ENCODE measurements at places on chromosomes 16 and 17.
A peak's percentile ranks its signal among the peaks of the same experiment; 100 is the strongest.

- DNase-seq: no peak
These were observed 44.0 kb downstream of the CCDC182 start for GRCh38 chr17:57701124-57701523.

DNA sequence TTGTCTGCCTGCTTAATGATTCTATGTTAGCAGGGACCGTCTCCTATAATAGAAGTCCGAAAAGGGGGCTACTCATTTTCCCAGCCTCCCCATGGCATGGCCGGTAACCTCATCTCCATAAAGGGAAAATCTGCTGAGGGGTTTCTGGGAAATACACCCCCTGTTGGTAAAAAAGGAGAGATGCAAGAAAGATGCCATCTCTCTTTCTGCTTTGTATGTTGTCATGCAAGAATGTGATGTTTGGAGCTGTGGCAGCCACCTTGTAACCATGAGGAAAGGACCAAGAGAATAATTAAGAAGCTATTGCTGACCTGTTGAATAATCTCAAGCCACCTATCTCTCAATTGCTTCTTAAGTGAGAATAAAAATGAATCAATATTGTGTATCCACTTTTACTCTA lies 94.8 kb upstream of the XYLT1 start:
- no peak for DNase-seq

DNA sequence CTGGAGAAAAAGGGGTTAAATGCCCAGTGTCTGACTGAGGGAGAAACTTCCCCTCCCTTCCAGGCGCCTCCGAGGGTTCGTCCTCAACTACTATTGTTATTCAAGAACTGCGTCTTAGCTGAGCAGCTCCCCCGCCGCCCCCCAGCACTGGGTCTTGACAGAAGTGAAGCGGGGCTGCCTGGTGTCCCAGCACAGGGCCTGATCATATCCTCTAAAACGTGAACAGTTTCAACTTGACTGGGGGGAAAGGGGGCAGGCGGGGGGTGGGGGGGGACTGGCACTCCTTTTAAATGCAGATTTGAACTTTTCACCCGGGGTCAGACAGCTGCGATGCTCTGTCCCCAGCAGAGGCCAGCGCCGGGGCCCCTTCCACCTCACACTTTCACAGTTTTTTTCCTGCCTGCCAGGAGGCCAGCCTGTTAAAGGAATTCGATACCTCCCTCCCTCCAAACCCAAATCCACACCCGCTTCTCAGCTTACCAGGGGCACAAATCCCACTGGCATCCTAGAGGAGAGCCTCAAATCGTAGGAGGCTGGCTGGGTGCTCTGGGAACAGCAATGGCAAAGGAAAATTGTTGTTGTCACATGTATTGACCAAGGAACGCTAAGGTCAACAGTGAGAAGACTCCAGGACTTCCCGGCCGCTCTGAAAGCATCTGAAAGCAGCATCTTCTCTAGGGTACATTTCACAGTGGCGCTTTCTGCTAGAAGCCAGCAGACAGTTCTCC lies 14.5 kb downstream of the ZFHX3 start:
- no peak for DNase-seq

DNA sequence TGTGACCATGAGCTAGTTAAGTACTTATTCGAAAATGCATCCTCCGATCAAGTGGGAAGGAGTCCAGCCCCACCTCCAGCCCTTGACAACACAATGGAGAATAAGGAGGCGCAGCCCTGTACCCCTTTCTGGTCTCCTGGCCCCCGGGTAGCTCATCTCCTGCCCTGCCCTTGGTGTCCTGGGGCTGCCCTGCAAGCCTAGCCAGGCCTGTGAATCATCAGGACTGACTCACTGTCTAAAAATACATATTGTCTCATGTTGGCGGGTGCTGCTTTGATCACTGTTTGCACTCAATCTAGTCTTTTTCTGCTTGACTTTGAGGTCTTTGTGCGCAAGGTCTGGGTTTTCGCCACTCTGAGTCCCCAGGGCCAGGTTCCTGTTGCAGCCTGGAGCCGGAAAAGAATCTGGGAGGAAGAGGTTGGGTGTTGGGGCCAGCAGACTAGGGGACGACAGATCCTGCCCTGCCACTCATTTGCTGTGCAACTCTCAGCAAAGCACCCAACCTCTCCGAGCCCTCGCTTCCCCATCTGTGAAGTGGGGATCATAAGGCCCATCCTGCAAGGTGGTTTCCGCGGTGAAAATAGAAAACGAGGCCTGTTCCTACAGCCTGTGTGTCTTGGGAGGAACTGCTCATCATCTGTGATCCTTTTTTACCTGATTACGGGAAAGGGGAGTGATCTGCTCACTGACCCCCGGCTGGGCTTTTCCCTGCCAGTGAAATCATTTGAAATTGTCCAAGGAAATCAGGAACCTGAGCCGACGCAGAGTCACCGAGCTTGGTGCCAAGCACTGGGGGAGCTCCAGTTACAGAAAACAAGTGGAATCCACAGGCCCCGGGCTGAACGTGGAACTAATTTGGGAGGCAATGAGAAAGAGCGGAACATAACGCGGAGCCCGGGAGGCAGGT lies 230.4 kb downstream of the PARN start:
- DNase-seq: peak; percentile 61

DNA sequence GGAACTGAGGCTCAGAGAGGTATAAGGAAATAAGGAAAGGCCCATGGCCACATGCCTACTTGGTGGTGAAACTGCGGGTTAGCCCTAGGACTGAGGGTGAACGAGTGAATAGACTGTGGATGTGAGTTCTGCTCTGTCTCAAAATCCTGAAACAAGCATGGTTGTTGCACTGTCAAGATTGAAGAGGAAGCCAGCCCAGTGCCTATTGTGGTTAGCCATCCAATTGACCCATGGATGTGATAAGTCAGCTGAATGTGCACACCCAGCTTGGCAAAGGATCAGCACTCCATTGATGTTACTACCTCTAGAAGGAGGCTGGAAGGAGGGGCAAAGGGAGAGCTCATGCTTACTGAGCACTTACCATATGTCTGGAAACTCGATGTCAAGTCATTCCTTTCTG lies 4.5 kb downstream of the TMEM114 start:
- no peak for DNase-seq

DNA sequence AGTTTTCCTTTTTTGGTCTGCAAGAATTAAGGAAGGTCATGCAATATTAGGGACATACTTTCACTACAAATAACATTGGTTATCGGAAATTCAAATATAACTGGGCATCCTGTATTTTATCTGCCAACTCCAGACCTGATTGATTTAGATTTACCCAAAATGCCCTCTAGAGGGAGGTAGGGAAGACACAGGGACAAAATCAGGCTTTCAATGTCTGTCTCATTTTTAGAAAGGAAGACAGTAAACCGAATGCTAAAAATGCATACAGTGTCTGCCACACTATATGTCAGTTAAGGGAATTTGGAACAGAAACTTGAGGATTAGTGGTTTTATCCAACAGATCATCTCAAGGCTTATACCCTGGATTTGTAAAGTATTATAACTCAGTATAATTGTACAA lies 161.7 kb upstream of the SOX9 start:
- DNase-seq: peak; percentile 31

DNA sequence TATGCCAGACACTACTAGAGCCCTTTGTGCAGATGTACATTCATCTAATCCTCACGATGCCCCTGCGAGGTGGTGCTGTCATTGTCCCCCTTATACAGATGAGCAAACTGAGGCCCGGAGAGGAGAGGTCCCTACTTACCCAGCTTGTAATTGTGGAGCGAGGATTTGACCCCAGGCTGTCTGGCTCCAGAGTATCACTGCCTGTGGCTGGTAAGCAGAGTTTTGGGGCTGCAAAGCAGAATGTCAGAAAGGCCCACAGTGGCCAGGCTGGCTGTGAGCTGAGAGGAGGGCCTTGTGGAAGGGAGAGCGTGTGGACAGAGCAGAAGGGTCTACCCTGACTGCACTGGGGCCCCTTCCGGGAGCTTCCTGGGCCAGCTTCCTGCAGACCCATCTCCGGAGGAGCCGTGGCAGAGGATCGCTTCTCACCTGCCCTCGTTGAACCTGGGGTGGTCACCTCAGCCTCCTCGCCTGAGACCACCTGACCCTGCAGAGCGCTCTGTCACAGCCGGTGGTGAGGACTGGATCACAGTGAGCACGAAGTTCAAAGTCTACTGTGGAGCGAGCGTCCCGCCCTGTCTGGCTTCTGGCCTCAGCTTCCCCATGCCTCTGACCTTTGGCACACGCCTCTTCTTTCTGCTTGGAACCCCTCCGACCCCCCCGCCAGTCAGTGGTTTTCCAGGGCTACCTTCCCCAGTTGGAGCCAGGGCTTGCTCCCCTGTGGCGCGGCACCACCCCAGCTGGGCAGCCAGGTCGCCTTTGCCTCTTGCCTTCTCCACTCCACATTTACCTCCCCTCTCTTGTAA lies 12.1 kb downstream of the CMIP start:
- no peak for DNase-seq

GRCh38 chr17:17837966-17838962 lies 1.5 kb upstream of the SREBF1 start:
- peak; percentile 85 for DNase-seq

DNA sequence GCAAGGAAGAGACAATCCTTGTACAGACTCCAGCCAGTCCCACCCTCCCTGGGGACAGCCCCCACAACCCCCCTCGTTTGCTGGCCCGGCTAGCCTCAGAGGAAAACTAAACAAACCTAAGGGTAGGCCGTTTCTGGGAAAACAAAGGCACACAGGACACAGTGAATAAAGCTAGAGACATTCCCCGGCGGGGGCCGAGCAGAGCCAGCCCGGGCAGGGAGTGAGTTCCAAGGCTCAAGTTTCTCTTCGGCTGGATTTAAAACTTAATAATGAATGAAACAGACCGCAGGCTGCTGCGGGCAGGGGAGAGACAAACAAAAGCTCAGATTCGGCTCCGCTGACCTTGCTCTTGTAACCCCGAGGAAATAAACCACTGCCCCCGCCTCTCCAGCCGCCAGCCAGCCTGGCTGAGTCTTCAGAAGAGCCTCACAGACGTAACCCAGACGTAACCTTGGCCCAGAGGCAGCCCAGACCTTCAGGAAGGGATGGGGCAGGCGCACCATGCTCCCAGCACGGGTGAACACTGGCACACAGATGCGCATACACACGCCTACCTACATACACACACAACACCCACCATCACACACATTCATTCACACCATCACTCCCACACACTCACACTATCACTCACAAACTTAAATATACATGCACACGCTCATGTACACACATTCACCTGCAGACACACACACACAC lies 216.0 kb downstream of the ZNF423 start:
- no peak for DNase-seq

DNA sequence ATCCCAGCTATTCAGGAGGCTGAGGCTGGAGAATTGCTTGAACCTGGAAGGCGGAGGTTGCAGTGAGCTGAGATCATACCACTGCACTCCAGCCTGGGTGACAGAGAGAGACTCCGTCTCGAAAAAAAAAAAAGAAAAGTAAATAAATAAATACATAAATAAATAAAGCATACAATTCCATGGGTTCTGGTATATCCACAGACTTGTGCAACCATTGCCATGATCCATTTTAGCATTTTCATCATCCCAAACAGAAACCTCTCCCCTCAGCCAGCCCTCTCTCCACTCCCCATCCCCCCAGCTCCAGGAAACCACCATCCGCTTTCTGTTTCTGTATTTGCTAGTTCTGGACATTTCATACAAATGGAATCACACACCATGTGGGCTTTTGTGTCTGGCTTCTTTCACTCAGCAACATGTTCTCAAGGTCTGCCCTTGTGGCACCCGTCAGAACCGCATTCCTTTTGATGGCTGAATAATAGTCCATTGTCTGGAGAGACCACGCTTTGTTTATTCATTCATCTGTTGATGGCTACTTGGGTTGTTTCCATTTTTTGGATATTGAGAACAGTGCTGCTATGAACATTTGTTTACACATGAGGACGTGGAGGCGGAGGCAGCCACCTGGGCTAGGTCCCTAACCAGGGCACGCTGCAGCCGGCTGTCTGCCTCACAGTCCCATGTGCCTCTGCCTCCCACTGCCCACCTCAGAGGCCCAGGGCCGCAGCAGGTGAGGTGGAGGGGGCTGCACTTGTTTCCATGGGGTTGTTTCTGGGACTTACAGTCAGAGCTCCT lies 76.2 kb downstream of the NT5M start:
- DNase-seq: no peak

GRCh38 chr16:57538235-57538721 lies 1.9 kb upstream of the CCDC102A start:
- no peak for DNase-seq

DNA sequence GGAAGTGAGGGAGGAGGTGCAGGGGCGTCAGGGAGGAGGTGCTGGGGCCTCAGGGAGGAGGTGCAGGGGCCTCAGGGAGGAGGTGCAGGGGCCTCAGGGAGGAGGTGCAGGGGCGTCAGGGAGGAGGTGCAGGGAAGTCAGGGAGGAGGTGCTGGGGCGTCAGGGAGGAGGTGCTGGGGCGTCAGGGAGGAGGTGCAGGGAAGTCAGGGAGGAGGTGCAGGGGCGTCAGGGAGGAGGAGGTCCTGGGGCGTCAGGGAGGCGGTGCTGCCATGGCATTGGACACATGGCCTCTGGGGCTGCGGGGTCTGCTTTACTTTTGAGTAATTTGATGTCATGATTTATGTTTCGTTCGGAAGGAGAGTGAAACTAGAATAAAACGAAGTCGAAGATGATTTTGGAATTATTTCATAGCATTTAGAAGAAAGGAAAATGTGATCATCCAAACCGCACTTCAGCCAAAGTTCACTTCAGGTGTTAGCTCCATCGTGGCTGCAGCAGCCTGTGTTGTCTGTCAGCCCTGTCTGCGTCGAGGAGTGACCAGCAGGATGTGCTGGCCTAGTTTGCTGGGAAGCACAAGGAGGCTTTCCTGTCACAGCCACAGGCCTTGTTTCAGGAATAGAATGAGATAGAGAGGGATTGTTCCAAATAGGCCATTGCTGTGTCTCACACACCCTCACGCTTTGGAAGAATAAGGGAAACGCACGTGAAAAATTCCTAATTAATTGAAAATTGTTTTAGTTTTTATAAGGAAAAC lies 42.8 kb downstream of the RAB11FIP3 start:
- peak; percentile 27 for DNase-seq

DNA sequence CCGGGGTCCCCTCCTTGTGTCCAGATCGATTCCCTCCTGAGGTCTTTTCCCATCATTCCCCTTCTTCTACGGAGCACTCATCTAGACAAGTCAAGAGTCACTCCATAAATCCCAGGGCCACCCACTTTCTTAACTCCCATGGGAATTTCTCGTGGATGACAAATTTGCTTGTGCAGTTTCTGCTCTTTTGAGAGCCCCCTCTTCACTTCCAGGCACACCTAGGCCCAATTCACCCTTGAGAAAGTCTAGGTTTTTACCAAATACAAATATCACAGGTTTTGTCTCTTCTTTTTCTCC lies 522 bp upstream of the POLDIP2 start:
- DNase-seq: no peak

DNA sequence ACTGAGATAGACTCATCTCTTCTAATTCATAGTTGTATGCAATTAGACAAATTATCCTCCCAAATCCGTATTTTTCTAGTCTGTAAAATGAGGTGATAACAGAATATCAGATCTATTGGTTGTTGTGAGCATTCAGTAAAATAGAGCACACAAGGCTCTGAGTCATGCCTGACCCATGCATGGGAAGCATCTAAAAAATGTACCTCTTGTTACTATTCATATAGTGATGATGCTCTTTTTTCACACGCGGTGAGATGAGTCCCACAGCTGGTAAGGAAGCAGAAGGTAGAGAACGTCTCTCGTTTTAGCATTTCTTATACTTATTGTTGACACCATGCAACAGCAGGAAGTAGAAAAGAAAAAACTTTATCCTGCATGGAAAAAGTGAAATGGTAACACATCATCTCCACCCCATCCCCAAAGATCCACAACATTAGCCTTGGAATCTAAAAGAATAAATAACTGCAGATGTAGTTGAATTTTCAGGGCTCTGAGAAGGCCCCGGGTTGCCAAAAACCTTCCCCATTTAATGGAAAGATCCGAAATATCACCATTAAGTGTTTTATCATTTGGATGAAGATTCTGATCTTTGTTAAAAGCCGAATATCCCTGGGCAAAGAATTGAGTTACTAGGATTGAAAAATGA lies 215.6 kb downstream of the TMEM114 start:
- no peak for DNase-seq
